ENCODE measurements at places on chromosomes 1 and 21.

GRCh38 chr1:3192825-3193224, 123.8 kb downstream of the PRDM16 start:
- no peak for DNase-seq

GRCh38 chr1:173527151-173527826, 50.2 kb downstream of the PRDX6 start:
- DNase-seq: no peak

- no peak for DNase-seq
These were observed 25.4 kb upstream of the NPL start for GRCh38 chr1:182764029-182764727.

DNA sequence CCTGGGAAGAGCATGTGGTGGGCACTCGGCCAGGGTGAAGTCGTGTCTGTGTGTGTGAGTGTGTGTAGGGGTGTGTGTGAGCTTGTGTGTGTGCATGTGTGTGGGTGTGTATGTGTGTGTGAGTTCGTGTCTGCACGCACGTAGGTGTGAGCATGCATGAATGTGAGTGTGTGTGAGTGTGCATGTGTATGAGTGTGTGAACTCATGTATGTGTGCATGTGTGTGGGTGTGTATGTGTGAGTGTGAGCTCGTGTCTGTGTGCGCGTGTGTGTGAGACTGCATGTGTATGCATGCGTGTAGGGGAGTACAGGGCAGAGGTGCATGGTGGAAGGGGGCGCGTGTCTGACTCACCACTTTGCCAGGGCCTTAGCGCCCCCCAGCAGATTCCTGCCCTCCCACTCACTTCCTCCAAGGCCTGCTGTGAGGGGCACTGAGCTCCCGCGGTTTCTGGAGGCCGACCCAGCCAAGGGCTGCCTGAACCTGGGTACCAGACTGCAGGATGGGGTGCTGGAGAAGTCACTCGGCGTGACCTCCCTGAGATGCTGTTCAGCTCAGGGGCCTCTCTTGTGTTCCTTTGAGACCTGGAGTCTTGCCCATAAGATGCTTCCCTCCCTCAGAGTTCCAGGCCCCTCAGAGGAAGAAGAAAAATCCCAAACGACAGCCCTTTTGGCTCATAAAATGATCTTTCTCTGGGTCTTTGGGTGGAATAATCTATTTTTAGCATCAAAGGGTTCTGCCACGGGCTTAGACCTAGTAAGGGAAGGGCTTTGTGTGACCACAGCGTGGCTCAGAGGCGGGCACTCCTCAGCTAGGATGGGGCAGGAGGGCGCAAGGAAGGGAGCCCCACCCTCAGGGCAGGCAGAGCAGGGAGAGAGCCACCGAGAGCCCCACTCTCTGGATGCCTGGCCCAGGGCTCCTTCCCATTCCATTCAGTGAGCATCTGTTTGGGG, 41.1 kb upstream of the RUNX3 start:
- no peak for DNase-seq

- no peak for DNase-seq
These were observed 511.8 kb upstream of the USP24 start for GRCh38 chr1:55726994-55727393.

- DNase-seq: no peak
These were observed 20.1 kb upstream of the ZP4 start for GRCh38 chr1:237910834-237911233.

DNA sequence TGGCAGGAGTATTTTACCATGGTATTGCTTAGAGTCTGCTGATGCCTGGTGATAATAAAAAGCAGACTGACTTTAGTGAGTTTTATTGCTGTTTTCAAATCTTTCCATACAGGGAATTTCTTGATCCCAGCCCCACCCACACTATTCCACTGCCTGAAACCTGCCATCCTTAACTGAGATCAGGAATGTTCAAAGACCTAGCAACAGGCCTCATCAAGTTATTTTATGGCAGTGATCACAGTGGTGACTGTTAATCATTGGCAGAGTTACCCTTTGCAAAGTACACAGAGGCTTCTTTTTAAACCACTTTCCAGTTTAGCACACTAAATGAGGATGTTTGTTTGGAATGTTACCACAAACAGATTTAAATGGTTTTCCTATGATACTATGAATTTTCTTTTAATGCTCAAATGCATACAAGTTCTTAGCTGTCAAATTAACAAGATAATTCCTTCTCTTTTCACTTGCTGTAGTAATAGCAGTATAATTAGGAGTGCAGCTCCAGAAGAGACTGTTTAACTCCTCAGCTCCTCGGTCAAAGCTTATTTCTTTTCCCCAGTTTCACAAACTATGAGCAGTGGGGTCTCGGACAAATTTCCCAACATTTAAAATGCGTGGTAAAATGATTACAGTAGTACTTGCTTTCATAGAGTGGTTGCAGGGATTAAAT, 69.9 kb upstream of the USP25 start:
- no peak for DNase-seq

DNA sequence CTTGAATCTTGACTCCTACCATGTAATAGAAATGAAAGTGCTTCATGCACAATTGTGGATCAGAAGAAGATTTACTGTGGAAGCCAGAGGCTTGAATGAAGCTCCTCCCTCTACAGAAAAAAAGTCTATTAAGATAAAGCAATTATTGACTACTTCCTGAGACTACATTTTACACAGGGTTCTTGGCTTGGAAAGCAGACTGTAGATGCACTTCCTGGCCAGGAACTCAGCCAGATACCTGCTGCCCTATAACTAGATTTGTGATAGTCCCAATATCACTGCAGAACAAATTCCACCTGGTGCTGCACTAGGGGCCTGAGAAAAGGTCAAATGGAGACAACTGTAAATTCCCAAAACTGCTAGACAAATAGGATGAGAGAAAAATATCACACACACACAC, 96.8 kb upstream of the GUCA2B start:
- DNase-seq: no peak

- DNase-seq: no peak
These were observed 1.8 kb upstream of the SLC19A2 start for GRCh38 chr1:169487561-169487960.

DNA sequence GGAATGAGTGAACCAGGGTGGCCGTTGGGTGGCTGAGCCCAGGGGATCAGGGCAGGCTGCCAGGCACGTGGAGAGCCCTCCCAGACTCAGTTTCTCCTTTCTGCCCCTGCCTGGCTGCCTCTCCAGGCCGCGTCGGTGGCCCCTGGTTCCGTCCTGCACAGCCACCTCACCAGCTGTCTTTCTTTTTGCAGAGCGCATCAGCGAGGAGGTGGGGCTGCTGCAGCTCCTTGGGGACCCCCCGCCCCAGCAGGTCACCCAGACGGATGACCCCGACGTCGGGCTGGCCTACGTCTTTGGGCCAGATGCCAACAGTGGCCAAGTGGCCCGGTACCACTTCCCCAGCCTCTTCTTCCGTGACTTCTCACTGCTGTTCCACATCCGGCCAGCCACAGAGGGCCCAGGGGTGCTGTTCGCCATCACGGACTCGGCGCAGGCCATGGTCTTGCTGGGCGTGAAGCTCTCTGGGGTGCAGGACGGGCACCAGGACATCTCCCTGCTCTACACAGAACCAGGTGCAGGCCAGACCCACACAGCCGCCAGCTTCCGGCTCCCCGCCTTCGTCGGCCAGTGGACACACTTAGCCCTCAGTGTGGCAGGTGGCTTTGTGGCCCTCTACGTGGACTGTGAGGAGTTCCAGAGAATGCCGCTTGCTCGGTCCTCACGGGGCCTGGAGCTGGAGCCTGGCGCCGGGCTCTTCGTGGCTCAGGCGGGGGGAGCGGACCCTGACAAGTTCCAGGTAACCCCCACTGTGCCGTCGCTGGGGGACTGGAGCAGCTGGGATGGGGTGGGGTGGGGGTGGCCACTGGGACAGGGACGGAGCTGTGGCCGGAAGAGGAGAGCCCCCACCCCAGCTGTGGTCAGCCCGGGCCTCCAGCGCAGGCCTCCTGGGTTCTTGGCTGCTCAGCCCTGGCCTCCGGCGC, 63.3 kb downstream of the COL18A1 start:
- no peak for DNase-seq

GRCh38 chr1:223123011-223123610, 19.9 kb downstream of the TLR5 start:
- DNase-seq: no peak

- no peak for DNase-seq
These were observed 16.4 kb downstream of the ARHGEF2 start for GRCh38 chr1:155961937-155962336.

GRCh38 chr1:98044766-98045165, 123.9 kb upstream of the DPYD start:
- no peak for DNase-seq

DNA sequence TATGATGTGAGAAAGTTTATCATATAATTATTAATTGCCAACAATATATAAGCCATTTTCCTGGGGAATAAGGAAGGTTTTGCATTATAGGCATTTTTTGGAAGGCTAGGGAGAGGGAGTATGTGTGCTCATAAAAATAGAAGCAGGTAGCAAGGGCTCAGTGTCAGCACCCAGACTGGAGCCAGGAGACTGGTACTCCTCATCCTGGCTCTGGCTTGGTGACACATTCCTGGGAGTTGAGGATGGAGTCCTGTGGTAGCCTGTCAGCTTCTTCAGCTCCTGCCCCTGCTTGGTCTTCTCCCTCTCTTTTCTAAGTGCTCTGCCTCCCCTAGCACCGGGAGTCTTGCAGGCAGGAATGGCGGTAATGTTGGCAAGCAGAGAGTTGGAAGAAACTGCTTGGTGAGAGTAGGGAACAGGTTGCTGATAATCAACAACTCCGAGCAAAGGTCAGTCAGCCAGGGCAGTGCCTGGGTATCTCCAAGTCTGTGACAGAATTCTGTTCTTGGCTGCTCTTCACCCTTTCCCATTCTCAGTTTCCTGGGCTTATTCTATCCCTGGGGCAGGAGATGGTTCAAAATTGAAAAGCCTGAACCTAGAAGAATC, 23.0 kb downstream of the GIPC2 start:
- DNase-seq: no peak

- no peak for DNase-seq
These were observed 10.5 kb upstream of the RNPC3 start for GRCh38 chr1:103514920-103515503.

- no peak for DNase-seq
These were observed 25.6 kb upstream of the JUN start for GRCh38 chr1:58809325-58810010.

DNA sequence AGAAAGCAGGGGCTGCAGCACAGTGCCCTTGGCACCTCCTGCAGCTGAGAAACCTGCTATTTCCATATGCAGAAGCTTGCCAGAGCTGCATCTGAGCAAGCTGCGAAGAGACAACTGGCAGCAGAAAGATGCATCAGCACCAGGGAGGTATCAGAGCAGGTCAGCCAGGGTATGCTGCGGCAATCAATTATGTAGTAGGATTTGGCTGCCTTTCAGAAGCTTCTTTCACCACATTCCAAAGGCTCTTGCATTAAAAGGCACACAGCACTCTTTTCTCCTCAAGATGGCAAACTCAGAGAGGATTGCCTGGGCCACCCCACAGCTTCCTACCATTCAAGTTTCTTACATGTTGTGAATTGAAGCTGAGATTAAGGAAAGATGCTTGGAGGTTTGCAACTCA, 47.6 kb upstream of the RAP1A start:
- no peak for DNase-seq

DNA sequence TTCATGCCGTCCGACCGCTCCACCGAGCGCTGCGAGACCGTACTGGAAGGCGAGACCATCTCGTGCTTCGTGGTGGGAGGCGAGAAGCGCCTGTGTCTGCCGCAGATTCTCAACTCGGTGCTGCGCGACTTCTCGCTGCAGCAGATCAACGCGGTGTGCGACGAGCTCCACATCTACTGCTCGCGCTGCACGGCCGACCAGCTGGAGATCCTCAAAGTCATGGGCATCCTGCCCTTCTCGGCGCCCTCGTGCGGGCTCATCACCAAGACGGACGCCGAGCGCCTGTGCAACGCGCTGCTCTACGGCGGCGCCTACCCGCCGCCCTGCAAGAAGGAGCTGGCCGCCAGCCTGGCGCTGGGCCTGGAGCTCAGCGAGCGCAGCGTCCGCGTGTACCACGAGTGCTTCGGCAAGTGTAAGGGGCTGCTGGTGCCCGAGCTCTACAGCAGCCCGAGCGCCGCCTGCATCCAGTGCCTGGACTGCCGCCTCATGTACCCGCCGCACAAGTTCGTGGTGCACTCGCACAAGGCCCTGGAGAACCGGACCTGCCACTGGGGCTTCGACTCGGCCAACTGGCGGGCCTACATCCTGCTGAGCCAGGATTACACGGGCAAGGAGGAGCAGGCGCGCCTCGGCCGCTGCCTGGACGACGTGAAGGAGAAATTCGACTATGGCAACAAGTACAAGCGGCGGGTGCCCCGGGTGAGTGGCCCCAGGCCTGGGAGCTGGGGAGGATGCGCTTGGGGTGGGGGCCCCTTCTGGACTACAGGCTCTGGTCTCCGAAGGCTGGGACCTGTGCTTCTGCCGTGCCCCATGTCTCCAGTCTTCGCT, 1.1 kb downstream of the SKI start:
- DNase-seq: no peak

GRCh38 chr21:40200946-40201345, 333.7 kb downstream of the PCP4 start:
- DNase-seq: no peak

DNA sequence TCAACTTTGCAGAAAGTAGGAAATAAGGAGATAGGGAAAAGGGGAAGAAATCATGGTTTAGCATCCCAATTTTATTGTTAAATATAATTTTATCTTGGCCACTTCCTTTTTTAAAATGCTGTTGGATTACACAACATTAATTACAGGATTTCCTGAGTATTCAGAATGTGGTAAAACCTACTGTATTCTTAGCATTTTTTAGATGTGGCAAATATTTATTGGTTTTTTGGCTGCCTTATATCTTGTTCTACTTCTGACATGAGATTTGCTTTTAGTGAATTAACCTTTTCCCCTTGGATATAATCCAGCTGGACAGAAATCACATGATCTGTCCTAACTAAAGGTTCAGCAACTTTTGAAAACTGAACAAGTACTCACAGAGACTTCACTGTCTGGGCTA, 104.9 kb downstream of the PTGS2 start:
- DNase-seq: no peak

- DNase-seq: no peak
These were observed 49.2 kb downstream of the UMODL1 start for GRCh38 chr21:42120101-42120902.

DNA sequence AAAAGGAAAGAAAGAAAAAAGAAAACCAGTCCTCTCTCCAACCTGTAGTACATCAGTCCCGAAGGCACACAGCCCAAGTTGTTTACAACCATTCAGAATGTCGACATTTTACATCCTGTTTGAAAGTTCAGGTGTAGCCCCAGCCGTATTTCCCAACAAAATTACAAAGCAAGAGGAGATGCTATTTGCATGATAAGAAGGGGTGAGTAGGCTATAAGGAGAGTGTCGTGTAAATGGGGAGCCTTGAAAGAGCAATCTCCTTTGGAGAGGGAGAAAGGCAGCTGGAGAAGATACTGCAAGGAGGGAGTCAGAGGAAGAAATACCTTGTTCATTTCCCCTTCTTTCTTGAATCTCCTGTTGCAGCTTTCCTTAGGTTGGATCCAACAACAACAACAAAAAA, 35.5 kb upstream of the DENND1B start:
- DNase-seq: no peak

Measured in esophagus squamous epithelium (tissue), 5 donors.